GM10248 (cell line): ENCODE measurements at places on chromosomes 7 and 10.
A peak's percentile ranks its signal among the peaks of the same experiment; 100 is the strongest.

GRCh38 chr7:127916735-127917134 is 114.5 kb downstream of the LRRC4 start:
- no peak for DNase-seq

DNA sequence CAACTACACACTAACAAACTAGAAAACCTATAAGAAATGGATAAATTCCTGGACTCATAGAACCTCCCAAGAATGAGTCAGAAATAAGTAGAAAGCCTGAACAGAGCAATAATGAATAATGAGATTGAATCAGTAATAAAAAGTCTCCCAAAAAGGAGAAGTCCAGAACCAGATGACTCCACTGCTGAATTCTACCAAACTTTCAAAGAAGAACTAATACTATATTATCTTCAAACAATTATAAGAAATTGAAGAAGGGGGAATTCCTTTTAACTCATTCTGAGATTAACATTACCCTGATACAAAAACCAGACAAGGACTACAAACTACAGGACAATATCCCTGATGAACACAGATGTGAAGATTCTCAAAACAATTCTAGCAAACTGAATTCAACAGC is 47.8 kb upstream of the CDK6 start:
- no peak for DNase-seq

- DNase-seq = no peak
Measured at GRCh38 chr10:14952851-14953423, 959 bp downstream of the DCLRE1C start.

DNA sequence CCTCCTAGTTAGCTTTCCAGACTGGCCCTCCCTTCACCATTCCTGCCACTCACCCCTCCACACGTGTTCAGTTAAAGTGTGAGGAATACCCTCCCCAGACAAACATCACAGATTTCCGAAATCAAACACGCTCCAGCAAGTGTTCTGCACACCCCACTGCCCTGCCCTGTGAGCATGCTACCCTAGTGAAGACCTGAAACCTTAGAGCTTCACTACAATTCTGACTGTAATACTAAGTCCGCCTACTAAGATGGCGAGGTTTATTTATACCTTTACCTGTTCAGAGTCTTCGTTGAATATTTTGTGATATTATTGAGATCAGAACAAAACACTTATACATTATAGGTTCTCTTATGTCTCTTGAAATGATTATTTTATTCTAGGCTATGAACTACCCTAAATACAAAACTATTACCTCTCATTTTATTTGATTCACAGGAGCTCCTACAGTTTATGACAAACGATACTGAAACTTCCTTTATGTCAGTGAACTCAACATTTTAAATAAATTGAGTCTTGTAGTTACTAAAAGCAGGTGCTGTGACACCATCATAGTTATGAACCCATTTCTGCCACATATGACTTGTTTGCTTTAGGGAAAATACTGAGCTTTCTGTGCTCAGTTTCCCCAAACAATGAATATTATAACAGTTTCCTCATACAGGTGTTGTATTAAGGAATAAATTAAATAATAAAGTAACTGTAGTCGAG is 8.6 kb downstream of the SCIN start:
- DNase-seq = peak; percentile 34

- DNase-seq = no peak
Measured at GRCh38 chr7:151825721-151826120, 51.2 kb downstream of the PRKAG2 start.

GRCh38 chr10:133310399-133310755 is 1.7 kb downstream of the ZNF511 start:
- no peak for DNase-seq

- DNase-seq = no peak
Measured at GRCh38 chr10:110492069-110492822, 5.5 kb upstream of the DUSP5 start.

GRCh38 chr7:32070051-32070405 is 179 bp downstream of the PDE1C start:
- no peak for DNase-seq

GRCh38 chr10:100569687-100570481 is 34.1 kb downstream of the HIF1AN start:
- DNase-seq = no peak

DNA sequence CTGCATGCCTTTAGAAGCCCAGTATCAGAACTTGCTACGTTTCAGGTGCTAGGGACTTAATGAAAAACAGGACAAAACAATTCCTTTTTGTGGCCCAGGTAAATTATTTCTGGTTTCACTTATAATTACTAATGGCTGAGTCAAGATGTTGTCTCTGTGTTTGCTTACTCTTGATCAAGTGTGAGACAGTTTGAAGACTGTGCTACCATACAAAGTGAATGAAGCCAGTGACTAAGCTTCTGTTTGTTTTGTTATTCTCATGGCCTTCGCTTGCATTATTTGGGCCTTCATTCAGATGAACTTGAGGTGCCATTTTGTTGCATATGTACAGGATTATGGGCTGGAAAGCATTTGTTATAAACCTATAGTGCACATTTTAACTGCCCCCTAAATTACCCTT is 17.9 kb downstream of the SMNDC1 start:
- no peak for DNase-seq

DNA sequence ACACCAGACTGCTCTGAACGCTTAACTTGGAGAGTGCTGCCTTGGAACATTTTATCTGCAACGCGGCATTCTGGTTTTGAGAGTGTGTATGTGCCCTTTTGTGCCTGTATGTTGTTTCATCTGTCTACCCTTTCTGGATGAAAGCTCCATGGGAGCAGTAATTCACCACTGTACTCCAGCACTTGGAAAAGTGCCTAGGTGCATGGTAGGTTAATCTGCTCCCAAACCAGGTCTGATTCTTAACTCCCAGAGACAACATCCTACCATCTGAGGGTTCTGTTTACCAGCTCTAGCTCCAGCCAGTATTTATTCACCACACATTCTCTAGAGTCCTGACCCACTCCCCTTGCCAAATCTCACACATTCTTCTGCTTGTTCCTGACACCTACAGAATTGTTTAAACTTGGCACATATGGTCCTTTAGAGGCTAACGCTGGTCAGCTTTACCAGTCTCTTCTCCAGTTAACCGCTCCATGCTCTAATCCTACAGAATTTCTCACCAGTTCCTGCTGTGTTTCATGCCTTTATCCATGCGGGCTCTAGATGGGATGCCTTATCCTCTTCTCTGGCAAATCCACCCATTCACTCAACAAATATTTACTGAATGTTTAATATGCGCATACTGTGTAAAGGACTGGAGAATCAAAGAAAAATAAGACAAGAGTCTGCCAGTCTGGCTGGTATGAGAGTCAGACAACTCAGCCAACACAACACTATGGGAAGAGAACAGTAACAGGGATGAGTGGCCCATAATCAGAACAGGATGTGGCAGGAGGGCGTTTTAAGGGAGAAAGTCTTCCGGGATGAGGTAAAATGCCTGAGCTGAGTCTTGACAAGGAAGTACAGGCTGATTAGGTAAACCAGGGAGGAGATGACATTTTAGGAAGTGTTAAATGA is 46.3 kb downstream of the MTPN start:
- DNase-seq = no peak

DNA sequence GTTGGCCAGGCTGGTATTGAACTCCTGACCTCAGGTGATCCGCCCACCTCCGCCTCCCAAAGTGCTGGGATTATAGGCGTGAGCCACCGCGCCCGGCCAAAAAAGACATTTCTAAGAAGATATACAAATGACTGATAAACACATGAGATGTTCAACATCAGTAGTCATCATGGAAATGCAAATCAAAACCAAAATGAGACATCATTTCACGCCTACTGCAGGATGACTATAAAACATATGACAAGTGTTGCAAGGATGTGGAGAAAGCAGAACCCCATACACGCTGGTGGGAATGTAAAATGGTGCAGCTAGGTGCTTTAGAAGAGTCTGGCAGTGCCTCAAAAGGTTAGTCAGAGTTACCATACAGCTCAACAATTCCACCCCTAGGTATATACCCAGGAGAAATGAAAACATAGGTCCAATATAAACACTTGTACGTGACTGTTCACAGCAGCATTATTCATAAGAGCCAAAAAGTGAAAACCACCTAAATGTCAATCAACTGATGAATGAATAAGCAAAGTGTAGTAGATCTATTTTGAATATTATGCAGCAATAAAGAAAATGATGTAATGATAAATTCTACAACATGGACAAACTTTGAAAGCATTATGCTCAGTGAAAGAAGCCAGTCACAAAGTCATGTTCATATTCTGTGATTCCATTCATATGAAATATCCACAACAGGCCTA is 24.5 kb downstream of the TMEM209 start:
- DNase-seq = no peak

- no peak for DNase-seq
Measured at GRCh38 chr10:124689911-124690498, 54.2 kb downstream of the FAM53B start.

GRCh38 chr10:99612167-99612831 is 7.9 kb downstream of the SLC25A28 start:
- DNase-seq = peak; percentile 69

DNA sequence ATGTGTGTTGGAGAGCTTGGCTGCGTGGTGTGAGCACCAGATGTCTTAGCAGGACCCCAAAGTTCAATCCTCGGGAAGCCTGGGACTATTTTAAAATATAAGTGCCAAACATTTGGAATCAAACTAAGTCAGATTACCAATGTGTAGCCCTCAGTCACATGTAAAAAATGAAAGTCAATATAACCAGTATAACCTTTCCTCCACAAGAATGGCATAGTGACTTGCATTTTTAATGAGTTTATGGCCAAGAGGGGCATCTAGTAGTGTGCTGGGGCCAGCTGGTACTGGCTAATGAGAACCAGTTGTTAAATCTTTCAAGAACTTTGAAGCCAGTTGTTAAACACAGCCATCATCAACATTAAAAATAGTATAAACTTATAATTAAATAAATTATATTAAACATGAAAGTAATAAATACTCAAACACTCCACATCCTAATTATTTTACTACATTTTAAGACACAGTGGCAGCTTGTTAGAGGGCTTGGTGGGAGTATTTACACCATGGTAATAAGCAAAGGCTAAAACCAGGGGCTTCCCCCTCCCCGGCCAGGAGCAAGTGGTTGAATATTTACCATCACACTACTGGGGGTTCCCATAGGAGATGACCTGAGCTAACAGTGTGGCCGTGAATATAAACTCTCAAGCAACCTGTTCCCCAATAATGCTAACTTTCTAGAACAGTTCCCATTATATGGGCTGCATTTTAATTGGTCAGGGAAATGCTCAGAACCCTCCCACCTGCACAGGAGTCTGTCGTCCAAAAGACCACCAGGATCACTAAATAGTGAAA is 7.9 kb upstream of the FAM170B start:
- peak; percentile 58 for DNase-seq
